Nephron progenitor cell (in vitro differentiated cells): ENCODE measurements at places on chromosomes 13 and 19.

DNA sequence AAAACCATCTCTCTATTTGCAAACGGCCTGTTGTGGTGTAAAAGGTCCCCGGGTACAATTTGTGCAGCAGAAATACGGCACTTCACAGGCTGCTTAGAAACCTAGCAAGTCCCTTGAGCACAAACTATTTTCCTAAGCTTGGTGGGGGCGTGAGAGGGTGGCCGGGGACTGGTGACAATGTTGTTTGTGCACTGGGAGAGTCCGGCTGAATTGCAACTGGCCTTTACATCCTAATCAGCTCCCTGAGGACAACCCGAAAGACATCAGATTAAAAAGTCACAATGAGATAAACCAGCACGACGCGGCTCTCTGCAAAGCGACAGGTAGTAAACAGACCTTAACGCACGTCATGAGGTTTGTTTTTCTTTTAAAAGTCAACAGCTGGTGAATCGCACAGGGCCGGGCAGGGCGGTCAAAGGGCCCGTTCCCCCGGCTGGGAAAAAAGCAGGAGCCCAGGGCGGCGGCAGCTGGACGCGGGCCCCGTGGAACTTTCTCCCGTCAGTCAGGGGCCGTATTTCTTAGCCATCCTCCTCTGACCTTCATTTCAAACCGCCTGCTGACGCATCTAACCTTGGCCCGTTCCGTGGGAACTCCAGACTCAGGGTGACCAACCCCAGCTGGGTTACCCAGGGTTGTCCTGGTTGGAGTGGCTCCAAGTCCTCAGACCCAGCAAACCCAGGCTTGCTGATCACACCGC, 112.3 kb downstream of the GADD45B start:
- DNase-seq, result no peak

- peak; percentile 77 for DNase-seq
Observed at GRCh38 chr19:56120371-56121179, 520 bp downstream of the ZNF787 start.

- no peak for DNase-seq
Observed at GRCh38 chr13:40164133-40164532, 502.3 kb downstream of the FOXO1 start.

DNA sequence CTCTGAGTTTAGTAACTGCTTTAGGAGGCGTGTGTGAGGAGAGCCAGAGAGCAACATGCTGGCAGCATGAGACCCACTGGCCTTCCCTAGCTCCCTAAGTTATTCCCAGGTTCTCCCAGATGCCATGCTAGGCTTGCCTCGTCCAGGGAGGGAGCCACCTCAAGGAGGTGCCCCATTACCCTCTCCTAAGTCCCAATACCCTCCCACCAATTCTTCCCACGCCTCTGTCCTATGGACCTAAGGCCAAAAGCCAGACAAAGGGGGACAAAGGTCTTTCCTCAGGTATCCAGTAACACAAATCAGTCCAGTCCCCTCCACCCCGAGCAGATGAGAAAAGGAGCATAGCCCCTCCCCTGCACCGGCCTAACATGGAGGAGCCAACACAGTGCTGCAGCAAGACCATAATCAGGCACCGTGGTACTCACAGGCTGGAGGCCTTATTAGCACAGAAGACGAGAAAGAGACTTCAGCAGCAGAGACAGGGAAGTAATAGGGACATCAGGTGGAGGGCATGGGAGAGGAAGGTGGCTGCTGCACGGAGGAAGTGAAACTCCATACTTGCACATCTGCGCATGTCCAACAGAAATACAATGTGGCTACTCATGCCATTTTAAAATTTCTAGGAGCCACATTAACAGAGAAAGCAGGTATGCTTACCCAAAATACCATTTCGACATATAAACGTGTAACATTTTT, 46.3 kb downstream of the BRD4 start:
- DNase-seq, result no peak

GRCh38 chr19:16661480-16662034, 618 bp downstream of the TMEM38A start:
- DNase-seq, result peak; percentile 41

GRCh38 chr19:48390188-48391099, 907 bp downstream of the KDELR1 start:
- DNase-seq, result peak; percentile 71

- no peak for DNase-seq
Observed at GRCh38 chr19:38655148-38655824, 7.8 kb downstream of the ACTN4 start.

DNA sequence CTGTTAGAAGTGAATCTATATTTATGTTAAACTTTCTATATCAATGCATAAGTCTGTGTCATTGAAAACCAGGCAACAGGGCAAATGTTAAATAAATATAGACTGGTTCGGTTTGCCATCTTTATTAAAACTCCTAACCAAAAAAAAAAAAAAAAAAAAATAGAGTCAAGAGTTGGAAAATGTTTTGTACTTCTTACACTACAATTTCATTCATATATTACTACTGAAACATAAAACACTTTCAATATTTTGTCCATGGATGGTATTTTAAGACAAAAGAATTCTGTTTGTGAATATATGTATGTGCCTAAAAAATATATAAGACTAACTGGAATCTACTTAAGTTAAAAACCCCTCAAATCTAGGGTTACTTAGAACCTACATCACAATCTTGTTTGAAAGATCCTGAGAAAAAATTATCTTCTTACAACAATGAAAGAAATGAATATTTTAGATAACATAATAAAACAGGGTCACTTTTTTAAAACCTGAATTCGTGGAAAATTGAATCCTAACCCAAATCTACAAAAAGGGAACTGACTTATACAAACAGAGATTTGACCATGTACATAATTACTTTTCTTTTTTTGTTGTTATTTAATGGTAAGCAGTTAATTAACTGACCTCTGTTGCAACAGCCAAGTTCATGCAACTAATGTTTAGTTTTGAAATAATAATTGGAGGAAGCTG, 5.1 kb downstream of the DACH1 start:
- DNase-seq, result no peak

DNA sequence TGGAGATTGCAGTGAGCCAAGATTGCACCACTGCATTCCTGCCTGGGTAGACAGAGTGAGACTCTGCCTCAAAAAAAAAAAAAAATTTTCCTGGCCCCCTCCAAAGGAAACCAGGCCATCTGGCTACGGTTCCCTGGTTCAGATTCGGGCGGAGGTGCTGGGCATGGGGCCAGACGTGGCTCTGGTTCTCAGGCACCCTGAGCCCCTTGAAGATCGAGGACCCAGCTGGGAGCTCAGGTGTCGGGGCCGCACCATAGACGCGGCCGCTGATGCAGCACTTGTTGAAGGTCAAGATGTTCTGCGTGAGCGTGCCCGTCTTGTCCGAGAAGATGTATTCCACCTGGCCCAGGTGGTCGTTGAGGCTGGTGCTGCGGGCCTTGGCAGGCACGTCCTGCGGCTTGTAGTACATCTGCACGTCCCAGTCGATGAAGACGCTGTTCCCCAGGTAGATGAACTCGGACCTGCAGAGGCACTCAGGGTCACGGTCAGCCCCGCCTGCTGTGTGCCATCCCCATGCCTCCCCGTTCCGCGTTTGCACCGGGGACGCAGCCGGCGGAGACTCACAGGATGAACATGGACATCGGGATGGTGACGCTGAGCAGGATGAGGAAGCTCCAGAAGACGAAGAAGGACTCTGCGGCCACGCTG, 12.3 kb downstream of the ATP8B3 start:
- no peak for DNase-seq

GRCh38 chr19:16368385-16369305, 44.0 kb downstream of the KLF2 start:
- DNase-seq, result no peak

DNA sequence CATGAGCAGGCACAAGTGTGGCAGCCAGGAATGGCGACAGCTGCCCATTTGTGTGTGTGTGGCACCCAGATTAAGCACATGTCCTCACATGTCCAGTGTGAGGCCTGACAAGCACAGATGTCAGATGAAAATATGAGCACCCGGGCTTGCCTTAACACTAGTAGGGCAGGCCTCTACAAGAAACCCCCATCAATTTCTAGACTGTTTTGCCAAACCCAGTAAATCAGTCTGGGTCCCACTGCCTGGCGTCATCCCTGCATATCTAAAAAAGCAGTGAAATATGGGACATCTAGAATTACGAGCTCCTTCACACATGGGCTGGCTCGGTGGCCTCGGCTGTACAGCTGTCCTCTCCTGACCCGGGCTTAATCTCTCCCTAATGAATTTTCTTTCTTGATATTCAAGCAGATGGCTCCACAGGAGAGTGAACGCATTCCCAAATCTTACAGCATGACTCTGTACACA, 432.7 kb downstream of the FOXO1 start:
- DNase-seq, result peak; percentile 5

- no peak for DNase-seq
Observed at GRCh38 chr13:110546926-110547325, 14.6 kb downstream of the RAB20 start.

GRCh38 chr13:28579322-28579721, 79.6 kb upstream of the POMP start:
- peak; percentile 14 for DNase-seq

DNA sequence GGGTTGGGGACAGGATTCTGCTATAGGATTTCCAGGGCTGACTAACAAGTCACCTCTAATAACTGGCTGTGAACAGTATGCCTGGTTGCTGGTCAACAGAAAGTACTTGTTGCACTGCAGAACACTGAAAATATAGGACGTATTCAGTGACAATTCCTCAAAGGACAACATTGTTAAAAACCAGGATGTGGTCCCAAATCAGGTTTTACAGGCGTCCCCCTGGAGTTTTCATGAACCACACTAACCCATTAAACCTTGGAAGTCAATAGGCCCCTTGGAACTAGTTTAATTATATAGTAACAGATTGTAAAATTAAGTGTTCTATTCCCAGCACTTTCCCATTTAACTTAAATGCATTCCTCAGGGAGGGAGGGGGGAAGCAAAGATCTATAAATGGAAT, 495.4 kb downstream of the TBC1D4 start:
- DNase-seq, result no peak
